ENCODE measurements at places on chromosomes 4 and X. TPM values are rescaled to one million over a fixed set of nuclear protein-coding genes. Genes with fewer than 3 reads are reported as not detected.

The NSG1 gene
- total RNA-seq = 0.22 TPM

DNA sequence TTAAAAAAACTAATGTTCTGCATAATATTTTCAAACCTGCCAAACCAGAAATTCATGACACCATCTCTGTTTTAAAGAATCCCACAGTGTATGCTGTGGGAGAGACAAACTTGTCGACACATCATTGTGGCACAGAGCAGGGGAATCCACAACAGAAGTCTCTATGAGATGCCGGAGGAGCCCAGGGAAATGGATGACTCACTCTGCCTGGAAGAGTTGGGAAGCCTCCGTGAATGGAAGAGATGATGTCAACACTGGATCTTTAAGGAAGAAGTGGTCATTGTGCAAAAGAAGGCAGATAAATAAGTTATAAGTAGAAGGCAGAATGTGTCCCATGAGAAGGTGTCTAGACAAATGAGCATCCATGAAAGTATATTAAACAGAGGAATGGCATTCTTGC is 595.1 kb downstream of the RAB28 start:
- no peaks in the 10 kb centered on the region for H3K36me3 ChIP-seq
- no peak for DNase-seq
- no peak overlapping the region for H3K27ac ChIP-seq
- no peaks in the 10 kb centered on the region for H3K4me1 ChIP-seq
- H3K4me3 ChIP-seq = no peak overlapping the region

DNA sequence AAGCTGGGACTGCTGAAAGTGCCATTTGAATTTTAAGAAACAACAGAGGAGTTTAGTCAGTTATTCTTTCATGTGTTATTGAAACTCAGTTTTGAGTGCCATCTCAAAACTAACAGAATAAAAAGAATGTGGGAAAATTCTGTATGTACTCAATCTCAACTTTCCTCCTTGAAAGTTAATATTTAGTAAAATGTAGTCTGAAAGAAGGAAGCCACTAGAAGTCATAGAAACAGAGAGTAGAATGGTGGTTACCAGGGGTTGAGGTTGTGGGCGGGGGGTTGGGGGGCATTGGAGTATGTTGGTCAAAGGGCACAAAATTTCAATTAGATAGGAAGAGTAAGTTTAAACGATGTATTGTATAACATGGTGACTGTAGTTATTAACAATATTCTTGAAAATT is 628.3 kb upstream of the MAGEB2 start:
- H3K4me3 ChIP-seq = no peak overlapping the region
- H3K27ac ChIP-seq = no peak overlapping the region
- H3K27me3 ChIP-seq = no peaks in the 10 kb centered on the region
- H3K36me3 ChIP-seq = no peaks in the 10 kb centered on the region
- no peaks in the 10 kb centered on the region for H3K4me1 ChIP-seq

GRCh38 chrX:17563515-17563914 is 173.8 kb upstream of the SCML1 start:
- no peaks in the 10 kb centered on the region for H3K4me1 ChIP-seq
- no peak overlapping the region for H3K4me3 ChIP-seq
- H3K27ac ChIP-seq = no peak overlapping the region
- H3K27me3 ChIP-seq = no peaks in the 10 kb centered on the region

DNA sequence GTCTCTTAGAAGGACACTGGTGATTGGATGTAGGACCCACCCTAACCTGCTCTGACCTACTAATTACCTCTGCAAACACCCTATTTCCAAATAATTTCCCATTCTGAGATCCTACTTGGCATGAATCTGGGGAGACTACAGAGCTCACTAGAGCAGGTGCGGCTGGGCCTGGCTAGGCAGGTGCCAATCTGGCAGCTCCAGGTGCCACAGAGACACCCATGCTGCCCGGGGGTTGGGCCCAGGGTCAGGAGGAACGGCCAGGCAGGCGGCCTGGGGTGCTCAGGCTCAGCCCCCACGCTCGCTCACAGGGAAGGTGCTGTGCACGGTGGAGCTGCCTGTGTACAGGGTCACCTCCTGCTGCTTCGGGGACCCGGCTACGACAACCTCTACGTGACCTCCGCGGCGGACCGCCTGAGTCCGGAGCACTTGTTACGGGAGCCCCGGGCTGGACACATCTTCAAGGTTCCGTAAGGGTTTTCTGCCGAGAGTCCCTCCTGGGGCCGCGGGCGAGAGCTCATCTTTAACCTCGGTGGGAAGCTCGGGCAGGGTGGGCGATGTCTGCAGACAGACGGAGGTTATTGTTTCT is 26.5 kb upstream of the PLCXD1 start:
- H3K27ac ChIP-seq = no peak overlapping the region
- no peak overlapping the region for H3K4me3 ChIP-seq
- H3K27me3 ChIP-seq = no peaks in the 10 kb centered on the region
- DNase-seq = peak; percentile 42
